ENCODE measurements at places on chromosomes 2 and 18. TPM values are rescaled to one million over a fixed set of nuclear protein-coding genes. Genes with fewer than 3 reads are reported as not detected.
A peak's percentile ranks its signal among the peaks of the same experiment; 100 is the strongest.

EFHD1 gene
- 0.58 TPM for total RNA-seq

LBH gene
- 197 TPM for total RNA-seq

MDH1 gene
- total RNA-seq: 85.3 TPM

SPOPL gene
- 35.9 TPM for total RNA-seq

GREB1 gene
- total RNA-seq: 2.4 TPM

PSMA8 gene
- 1.3 TPM for total RNA-seq

STARD6 gene
- total RNA-seq: not detected

SALL3 gene
- not detected for total RNA-seq

PRKAG3 gene
- total RNA-seq: not detected

SLC5A7 gene
- total RNA-seq: not detected

DSG3 gene
- not detected for total RNA-seq

- no peak for DNase-seq
Measured at GRCh38 chr2:206217743-206218142, 56.7 kb upstream of the ZDBF2 start.

- DNase-seq: no peak
Measured at GRCh38 chr18:46158499-46158898, 54.3 kb downstream of the HAUS1 start.

DNA sequence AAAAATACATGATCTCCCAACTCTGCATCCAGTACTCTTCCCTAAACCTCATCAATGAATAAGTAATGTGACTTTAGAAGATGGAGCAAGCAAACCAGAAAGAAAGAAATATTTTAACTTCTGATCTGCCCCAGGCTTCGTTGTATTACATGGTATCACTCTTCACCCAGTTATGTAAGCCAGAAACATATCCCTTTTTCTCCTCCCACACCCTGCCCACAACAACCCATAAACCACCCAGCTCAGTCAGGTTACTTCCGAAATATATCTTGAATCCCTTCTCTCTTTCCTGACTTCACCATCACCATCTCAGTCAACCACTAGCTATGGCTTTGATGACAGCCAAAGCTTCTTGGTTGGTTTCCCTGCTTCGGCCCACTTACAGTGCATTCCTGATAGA, 295.8 kb upstream of the PARD3B start:
- no peak for DNase-seq

GRCh38 chr2:105824446-105824845, 79.7 kb downstream of the NCK2 start:
- DNase-seq: no peak

DNA sequence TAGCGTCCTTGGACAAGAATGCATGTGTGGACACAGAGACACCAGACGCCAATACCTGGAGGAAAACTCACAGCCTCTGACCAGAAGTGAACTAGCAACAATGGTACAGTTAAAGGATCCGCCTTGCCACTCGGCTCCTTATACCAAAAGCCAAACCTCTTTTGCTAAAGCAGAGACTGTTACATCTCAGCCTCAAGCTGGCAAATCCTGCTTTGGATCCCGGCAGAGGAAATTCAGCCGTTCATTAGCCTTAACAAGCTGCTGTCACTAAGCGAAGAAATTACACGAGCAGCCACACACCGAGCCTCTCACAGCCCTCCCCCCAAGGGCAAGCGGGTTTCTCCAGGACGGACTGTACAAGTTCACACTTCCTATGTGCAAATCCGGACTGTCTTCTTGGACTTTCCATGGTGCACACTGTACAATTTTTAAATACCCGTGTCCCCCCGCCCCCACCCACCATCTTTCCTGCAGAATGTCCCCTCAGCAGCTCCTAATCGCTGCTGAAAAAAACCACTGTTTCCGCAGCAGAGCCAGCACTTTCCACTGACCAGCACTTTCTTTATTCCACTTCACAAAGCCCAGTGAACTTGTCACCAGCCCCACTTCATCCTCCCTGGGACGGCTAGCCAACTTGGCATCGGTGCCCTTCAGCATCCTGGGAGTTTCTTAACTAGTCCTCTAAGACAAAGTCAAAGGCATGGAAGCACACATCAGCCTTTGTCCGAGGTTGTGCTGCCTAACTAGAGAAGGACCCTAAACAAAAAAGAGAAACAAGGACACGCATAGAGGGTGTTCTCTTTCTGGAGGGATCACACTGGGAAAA, 1.5 kb downstream of the KLF7 start:
- no peak for DNase-seq

- no peak for DNase-seq
Measured at GRCh38 chr2:147390475-147390874, 454.4 kb upstream of the ACVR2A start.

DNA sequence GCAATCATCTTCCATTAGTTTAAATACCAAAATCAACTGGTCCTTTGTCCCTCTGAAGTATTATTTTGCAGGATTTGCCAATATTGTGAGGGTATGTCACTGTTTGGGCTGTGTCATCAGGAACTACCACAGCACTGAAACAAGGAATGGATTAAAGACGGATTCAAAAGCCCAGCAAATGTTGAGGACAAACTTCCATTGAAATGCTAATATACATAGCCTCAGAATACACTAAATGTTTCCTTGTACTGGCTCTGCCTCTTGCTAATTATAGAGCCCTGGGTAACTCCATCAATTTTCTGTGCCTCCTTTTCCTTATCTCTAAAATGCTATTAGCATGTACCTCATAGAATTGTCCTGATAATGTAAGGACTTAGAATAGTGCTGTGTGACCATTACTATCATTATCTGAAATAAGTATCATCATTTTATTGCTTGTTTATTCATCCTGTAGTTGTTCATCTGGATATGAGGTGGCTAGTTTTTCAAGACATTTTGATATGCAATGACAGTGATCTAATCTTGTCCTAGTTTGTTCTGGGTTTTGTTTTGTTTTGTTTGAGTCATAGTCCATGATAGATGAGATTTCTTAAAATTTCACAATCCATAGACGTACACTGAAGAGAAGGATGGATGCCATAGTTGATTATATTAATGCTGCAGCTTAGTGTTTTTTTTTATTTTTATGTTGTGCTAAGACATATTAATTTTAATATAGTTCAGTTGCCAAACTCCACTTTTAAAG, 333.4 kb upstream of the KCNH7 start:
- DNase-seq: no peak

DNA sequence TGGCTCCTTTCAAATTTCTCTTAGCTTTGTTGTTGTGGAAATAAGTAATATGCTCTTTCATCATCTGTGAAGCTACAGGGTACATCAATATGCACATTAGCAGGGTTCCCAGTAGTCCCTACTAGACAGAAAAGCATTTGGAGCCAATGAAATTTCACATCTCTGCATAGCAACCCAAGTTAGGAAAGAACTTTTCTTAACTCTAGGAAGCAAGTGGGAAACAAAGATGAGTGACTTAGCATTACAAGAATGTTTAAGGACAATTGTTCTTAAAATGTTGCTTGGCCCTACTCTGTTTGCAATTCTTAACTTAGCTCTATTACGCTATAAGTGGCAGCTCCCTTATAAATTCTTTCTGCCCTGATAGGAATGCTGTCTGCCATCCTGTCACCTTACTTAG, 39.6 kb downstream of the ZEB2 start:
- DNase-seq: no peak

GRCh38 chr2:10344105-10345066, 41.7 kb downstream of the HPCAL1 start:
- no peak for DNase-seq

DNA sequence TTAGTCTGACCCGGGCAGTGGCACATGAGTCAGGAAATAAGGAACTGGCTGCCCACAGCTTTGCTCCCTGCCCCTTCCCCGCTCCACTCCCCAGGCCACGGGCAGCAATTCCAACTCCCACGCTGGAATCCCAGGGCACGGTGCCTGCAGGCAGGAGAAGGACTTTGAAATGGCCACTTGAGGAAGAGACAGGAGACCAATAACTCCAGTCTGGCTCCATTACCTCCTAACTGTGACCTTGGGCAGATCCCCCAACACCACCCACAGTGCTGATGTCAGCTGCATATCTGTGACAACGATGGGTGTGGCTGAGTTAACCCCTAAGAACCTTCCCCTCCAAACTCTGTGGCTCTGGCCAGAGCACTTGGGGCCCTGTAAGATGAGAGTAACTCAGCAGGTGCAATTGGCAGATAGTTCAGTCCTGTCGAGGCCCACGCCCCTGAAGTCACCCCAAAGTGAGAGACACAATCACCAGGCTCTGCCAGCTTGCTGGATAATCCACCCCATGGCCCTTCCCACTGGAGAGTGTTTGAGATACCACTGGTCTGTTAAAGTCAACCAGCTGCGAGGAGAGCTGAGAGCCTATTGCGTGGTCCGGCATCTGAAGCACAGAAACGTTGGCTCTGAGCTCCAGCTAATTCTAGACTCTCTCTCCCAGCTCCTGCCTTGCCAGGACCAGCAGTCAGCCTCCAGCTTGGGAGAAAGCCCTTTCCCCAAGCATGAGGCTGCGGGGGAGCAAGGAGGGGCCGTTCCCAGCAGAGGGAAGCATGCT, 175.2 kb downstream of the TNS1 start:
- DNase-seq: no peak

DNA sequence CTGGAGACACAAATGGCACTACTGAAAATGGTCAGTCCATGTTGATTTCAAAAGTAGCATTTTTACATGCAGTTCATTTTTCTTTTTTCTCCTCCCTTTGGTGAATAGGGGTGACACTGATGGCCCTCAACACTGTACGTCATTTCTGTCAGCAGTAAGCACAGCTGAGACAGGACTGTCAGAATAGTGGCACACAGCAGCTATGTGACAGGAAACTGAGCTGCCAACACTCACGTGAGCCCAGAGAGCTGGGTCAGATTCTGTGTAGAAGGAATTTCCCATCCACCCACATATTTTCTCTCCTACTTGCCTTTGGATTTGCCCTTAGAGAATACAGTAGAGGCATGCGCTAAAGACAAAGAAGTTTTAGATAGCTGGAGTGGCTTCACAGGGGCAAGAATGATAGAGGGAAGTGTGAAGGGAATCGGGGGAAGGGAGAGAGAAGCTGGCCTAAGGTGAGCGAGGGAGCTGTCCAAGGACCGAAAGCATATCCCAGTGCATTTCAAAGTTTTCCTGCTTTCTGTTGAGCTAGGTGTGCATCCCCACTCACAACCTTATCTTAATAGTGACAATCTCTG, 476.6 kb downstream of the CNTNAP5 start:
- DNase-seq: no peak

GRCh38 chr2:34815052-34815741, 1216.1 kb upstream of the FAM98A start:
- DNase-seq: no peak

DNA sequence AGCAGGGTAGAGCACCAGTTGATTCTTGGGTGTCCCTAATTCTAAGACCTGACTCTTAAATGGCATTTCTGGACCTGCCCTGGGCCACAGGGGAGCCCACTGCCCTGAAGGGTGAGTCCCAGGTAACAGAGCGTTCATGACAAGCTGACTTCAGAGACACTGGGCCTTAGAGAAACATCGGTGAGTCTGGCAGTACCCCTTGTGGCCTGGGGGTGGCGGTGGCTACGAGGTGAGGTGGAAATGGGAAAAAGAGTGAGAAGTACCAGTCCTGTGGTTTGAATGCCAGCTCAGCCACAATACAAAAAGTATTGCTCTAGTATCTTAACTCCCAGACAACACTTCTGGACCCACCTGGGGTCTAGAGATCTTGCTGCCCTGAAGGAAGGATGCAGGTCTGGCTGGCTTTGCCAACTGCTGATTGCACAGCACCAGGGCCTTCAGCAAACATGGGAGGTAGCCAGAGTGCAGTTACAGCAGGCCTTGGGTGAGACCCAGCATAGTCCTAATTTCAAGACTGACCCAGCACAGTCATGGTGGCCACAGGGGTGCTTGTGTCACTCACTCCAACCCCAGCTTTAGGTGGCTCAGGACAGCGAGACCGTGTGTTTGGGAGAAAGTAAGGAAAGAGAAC, 44.5 kb downstream of the USP34 start:
- DNase-seq: peak; percentile 71

- DNase-seq: no peak
Measured at GRCh38 chr2:156325688-156326525, 6.6 kb downstream of the NR4A2 start.

- no peak for DNase-seq
Measured at GRCh38 chr18:79657342-79657996, 22.1 kb upstream of the CTDP1 start.

DNA sequence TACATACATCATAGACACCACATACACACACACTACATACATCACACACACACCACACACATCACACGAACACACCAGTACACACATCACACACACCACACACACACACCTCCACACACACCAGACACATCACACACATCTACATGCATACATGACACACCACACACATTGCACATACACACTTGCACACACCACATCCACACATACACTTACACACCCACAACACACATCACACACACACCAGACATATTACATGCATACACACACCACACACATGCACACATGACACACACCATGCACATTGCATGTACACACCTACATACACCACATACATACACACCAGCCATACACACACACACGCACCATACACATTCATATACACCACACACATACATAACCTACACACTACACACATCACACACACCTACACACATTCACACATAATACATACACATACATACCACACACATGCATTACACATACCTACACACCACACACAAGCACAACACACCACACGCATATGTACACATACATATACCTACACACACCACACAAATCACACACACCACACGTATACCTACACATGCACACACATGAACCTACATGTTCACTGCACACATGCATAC, 156.5 kb downstream of the NDUFA10 start:
- DNase-seq: no peak

- no peak for DNase-seq
Measured at GRCh38 chr2:26668856-26669750, 23.4 kb upstream of the KCNK3 start.

GRCh38 chr2:161173541-161174194, 13.4 kb downstream of the TANK start:
- no peak for DNase-seq

GRCh38 chr2:38244301-38244700, 132.8 kb downstream of the ATL2 start:
- no peak for DNase-seq

- no peak for DNase-seq
Measured at GRCh38 chr2:208657468-208657867, 250.9 kb downstream of the PTH2R start.

DNA sequence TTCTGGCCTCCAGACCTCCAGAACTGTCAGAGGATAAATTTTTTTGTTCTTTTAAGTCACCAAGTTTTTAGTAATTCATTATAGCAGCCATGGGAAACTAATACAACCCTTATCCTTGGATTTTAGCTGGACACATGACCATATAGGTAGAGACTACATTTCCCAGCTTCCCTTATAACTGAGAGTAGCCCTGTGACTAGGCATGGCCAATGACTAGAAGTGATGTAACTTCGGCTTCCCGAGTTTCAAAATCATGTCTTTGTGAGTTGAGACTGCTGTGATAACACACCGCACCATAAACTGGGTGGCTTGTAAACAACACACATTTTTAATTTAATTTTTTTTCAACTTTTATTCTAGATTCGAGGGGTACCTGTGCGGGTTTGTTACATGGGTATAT, 134.0 kb upstream of the SERTAD2 start:
- DNase-seq: no peak

GRCh38 chr2:27281442-27281841, 787 bp upstream of the TRIM54 start:
- no peak for DNase-seq

GRCh38 chr2:233075966-233076339, 15.8 kb downstream of the INPP5D start:
- peak; percentile 27 for DNase-seq

- DNase-seq: no peak
Measured at GRCh38 chr2:223197046-223197445, 145.1 kb downstream of the KCNE4 start.

- DNase-seq: no peak
Measured at GRCh38 chr18:32549248-32550110, 78.8 kb upstream of the GAREM1 start.

- DNase-seq: no peak
Measured at GRCh38 chr2:203694191-203694590, 12.2 kb upstream of the CD28 start.

All from natural killer cell (primary cell).